Amygdala (tissue), 56 donors: ENCODE measurements at places on chromosomes 1 and 21.

DNA sequence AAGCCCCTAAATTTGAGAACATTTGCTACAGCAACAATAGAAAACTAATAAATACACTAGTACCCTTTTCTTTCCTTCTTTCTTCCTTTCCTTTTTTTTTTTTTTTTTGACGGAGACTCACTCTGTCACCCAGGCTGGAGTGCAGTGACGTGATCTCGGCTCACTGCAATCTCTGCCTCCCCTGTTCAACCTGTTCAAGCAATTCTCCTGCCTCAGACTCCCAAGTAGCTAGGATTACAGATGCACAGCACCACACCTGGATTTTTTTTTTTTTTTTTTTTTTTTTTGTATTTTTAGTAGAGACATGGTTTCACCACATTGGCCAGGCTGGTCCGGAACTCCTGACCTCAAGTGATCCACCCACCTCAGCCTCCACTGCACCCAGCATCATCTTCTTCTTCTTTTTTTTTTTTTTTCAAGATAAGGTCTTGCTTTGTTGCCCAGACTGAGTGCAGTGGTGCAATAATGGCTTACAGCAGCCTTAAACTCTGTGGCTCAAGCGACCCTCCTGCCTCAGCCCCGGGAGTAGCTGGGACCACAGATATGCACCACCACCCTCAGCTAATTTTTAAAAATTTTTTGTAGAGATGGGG lies 19.6 kb upstream of the CBR3 start:
- no peak for DNase-seq

GRCh38 chr1:169550294-169550693 lies 36.0 kb downstream of the F5 start:
- no peak for DNase-seq

- DNase-seq = no peak
Observed at GRCh38 chr1:198121056-198121826, 35.6 kb upstream of the NEK7 start.

DNA sequence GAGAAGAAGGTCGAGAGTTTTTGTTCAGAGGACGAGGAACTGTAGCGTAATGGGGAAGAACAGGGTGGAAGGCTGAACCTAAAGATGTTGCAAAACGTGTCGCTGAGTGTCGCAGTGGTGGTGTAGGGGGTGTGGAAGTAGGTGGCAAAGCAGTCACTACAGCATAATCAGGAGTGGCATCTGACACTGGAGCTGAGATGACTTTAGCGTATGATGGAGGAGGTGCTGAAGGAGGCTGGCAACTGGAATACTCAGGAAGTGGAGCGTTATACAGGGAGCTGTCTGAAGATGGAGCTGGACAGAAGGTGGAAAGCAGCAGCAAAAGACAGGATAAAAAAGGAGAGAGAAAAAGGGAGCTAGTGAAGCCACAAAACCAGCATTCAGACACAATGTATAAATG lies 89.9 kb upstream of the LBR start:
- no peak for DNase-seq

- DNase-seq = no peak
Observed at GRCh38 chr1:200330741-200331428, 79.0 kb downstream of the ZNF281 start.

DNA sequence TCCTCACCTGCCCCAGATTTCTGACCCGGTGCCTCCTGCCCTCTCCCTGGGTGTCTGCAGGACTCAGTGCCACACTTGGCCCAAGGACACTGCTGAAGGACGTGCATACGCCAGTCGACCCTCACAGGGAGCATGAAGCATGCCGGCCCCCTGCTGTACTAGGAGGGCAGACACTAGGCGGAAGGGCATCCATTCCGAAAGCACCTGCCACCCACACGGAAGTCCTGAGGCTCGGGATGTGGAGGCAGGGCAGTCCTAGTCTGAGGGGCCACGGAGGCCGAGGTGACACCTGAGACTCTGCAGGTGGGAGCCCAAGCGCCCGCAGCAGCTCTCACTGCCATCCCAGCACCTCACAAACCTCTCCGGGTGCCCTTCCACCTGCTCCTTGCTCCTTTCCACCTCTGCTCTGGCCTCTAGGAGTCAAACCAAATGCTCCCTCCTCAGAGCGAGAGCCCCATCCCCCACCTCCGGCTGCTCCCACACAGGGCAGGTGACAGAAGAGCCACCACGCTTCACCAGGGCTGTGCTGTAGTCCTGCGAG lies 2.4 kb downstream of the NPHP4 start:
- no peak for DNase-seq

DNA sequence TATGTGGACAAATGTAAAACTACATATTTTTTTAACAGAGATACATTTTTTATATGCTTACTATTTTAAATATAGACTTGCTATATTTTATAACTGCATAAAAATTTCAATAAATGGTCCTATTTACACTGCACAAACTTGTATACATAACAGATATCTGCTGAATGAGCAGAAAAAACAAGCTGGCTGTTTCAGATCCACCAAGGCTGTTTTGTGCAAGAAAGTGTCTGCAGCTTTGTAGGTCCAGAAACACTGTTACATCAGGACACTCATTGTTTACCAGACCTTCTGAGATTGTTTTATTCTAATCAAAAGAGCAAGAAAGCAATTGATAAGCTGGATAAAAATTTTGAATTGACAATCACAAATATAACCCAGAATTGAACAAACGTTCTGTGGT lies 99.3 kb downstream of the NCAM2 start:
- DNase-seq = no peak

GRCh38 chr21:37765221-37765900 lies 150.9 kb downstream of the KCNJ6 start:
- no peak for DNase-seq

DNA sequence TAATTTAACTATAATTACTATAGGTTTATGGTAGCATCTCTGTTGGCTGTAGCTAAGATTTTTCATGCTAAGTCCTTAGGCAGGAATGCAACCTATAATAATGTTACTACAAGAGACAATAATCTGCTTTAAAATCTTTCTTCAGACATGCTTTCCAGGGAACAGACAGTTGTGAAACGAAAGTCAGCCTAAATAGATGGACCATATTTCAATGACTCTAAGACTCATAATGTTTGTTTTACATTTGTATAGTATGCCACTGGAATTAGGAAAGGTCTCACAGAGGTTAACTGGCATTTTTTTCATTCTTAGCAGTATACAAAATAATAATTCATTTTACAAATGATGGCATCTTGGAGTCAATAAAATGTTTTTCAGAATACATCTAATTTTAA lies 8.1 kb downstream of the RERE start:
- no peak for DNase-seq
